ENCODE measurements at places on chromosomes 7 and 10.

GRCh38 chr10:28120043-28120749, 121.3 kb upstream of the ODAD2 start:
- DNase-seq, result no peak

DNA sequence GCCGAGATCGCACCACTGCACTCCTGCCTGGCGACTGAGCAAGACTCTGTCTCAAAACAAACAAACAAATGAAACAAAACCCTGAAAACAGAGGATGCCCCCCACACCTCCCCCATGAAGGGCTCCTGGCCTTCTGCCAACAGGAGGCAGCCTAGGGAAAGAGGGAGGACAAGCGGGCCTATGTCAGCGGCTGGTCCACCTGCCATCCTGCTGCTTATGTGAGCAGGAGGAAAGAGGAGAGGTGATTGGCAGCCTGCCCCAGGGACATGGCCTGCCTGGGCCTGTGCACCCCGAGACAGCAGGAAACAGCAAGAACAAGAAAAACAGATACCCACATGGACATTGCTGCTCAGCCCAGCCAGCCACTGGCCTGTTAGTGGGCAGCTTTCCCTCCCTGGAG, 9.1 kb upstream of the ZNF316 start:
- DNase-seq, result no peak

GRCh38 chr10:97713826-97714400, 383 bp downstream of the MARVELD1 start:
- DNase-seq, result no peak

- no peak for DNase-seq
Measured at GRCh38 chr7:3138206-3138605, 94.5 kb upstream of the CARD11 start.

GRCh38 chr10:78906734-78907390, 161.9 kb upstream of the ZMIZ1 start:
- DNase-seq, result no peak

GRCh38 chr7:138257459-138258196, 181.4 kb downstream of the AKR1D1 start:
- DNase-seq, result no peak

DNA sequence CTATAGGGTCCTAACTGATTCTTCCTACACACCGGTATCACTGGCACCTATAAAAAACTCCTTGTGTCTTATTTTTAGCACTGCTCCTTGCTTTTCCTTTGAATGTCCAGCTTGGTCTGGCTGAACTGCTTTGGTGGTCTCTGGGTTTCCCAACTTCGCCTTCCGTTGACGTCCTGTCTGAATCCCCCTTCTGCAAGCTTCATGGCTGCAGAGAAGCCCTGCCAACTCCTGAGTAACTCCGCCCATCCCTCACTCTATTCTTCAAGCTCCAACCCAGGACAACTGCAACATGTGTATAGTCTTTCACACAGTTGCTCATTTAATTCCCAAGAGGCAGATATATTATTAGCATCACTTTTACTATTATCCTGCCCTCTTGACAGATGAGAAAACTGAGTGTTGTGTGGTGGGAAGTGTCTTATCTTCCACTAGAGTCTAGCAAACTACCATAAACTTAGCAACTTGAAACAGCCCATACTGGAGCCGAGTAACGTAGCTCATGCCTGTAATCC, 40.9 kb downstream of the MTURN start:
- DNase-seq, result no peak

DNA sequence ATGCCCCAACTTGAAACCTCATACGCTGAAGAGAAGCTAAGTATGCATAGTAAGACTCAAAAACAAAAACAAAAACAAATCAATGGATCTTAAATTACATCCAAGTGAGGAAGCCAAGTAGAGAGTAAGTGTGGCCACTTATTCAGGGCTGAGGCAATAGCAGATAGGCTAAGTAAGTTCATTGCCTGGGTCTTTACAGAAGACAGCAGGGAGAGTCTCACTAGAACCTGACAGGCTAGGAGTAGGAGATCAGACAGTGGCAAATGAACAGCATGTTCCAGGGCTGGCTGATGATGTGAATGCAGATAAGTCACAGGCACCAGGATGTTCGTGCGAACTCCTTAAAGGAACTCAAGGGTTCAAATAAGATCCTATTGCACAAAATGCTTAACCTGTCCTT, 568.6 kb downstream of the KCNMA1 start:
- no peak for DNase-seq

DNA sequence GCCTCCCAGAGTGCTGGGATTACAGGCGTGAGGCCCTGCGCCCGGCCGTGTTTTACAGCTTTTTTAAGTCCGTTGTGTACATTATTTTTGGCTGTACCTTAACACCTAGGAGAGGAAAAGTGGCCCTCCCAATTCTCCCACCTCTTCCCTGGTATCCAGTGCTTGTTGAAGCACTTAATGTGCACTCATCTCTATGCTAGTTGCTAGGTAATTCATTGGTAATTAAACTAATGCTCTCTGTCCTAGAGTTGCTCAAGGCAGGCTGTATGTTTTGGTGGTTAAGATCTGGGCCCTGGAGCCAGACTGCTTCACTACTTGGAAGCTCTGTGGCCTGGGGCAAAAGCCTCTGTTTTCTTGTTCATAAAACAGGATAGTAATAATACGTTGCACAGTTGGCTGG, 19.6 kb downstream of the AVPI1 start:
- DNase-seq, result no peak

GRCh38 chr7:45582136-45582749, 8.1 kb downstream of the ADCY1 start:
- DNase-seq, result no peak

- no peak for DNase-seq
Measured at GRCh38 chr10:48505394-48506112, 99.3 kb downstream of the ARHGAP22 start.

- DNase-seq, result no peak
Measured at GRCh38 chr7:919924-920341, 34.5 kb downstream of the ADAP1 start.

DNA sequence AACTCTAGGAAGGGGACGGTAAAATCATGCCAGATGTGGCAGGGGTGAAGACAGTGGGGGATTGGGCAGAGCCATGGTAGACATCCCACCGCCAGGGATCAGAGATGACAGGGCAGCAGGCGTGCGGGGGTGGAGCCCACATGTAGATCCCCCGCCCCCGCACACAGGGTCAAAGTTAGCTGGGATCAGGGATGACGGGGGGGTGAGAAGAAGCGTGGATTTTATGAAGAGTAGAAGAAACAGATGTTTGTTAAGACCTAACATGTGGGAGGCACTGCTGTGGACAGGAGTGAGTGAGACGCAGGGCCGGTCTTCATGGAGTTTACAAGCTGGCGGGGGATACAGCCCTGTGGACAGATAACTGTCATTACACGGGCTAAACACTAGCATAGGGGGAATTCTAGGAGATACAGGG, 154.0 kb upstream of the KLF14 start:
- DNase-seq, result no peak

DNA sequence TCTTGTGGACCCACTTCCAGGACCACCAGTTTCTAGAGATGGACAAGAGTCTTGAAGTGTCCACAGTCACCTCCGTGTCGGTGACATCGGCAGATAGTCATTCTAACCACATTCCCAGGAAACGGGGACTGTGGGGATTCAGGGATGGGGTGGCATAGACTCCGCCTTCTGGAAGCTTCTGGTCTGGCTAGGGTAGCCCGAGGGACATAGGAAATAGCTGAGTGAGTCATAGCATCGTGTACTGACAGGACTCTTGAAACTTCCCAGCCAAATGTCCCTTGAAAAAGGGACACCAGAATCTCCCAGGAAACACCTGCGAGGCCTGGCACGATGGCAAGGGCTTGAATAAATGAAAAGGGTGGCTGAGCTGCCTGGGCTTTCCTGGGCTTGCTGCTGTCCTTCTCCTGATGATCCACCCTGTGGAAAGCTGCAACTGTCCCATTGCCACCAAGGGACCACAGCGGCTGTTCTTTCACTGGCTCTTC, 84.1 kb upstream of the LRRC4 start:
- DNase-seq, result no peak

GRCh38 chr10:121211446-121211845, 360.3 kb downstream of the WDR11 start:
- DNase-seq, result no peak

DNA sequence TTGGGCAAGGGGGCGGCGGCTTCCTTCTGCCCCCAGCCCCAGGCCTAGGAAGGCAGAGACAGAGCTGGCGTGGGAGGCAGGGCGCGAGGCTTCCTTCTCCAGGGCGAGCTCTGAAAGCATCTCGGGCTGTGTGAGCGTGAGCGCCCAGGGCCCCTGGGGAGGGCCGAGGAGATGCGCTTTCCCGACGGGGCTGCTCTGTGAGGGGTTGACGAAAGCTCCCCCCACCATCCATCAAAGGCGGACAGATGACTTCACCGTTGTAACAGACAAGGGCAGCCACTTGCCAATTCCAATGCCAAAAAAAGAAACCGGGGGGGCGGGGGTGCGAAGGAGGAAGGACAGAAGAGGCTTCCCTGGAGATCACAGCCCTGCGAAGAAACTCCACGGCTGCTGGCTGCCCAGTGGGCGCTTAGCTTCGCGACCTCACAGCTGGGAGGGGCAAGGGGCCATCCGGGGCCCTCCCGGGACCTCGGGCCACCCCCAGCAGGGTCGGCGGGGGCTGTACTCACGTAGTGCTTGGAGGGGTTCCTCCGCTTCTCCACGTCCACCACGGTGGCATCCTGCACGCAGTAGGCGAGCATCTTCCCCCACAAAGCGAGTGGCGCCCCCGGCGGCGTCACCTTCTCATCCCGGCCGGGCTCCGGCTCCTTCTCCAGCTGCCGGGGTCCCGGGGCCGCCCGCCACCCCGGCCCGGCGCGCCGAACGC, 537 bp downstream of the SH3PXD2A start:
- DNase-seq, result no peak

- DNase-seq, result no peak
Measured at GRCh38 chr10:59847326-59847725, 59.0 kb downstream of the CCDC6 start.
